ENCODE measurements at places on chromosomes 6 and 20. TPM values are rescaled to one million over a fixed set of nuclear protein-coding genes. Genes with fewer than 3 reads are reported as not detected.

The GPSM3 gene
- total RNA-seq = 4.2 TPM

The ULBP3 gene
- total RNA-seq = 9.2 TPM

The MAPK14 gene
- total RNA-seq = 38.7 TPM

The MROH8 gene
- 0.45 TPM for total RNA-seq

The FOXQ1 gene
- total RNA-seq = not detected

The C6orf141 gene
- 11.3 TPM for total RNA-seq

The FOXA2 gene
- not detected for total RNA-seq

The ME1 gene
- total RNA-seq = 2.8 TPM

The PARD6B gene
- 0.27 TPM for total RNA-seq

The ZNF831 gene
- not detected for total RNA-seq

The KCNQ2 gene
- not detected for total RNA-seq

The ELOVL4 gene
- total RNA-seq = 0.94 TPM

The MBOAT1 gene
- 2.2 TPM for total RNA-seq

The LGSN gene
- not detected for total RNA-seq

The TMEM74B gene
- total RNA-seq = 1.6 TPM

The MTRF1L gene
- total RNA-seq = 20.1 TPM

The NOX3 gene
- not detected for total RNA-seq

The HEY2 gene
- 1.1 TPM for total RNA-seq

The HLA-DQB1 gene
- not detected for total RNA-seq

The HLA-DMB gene
- total RNA-seq = not detected

The OR12D3 gene
- not detected for total RNA-seq

The ZC3H12D gene
- total RNA-seq = under 0.01 TPM
